OCI-M1 (cell line): ENCODE measurements at places on chromosomes 1 and 21.

- DNase-seq = no peak
Observed at GRCh38 chr1:16181887-16182719, 26.2 kb upstream of the EPHA2 start.

GRCh38 chr1:116916002-116916401, 6.3 kb downstream of the PTGFRN start:
- no peak for DNase-seq

DNA sequence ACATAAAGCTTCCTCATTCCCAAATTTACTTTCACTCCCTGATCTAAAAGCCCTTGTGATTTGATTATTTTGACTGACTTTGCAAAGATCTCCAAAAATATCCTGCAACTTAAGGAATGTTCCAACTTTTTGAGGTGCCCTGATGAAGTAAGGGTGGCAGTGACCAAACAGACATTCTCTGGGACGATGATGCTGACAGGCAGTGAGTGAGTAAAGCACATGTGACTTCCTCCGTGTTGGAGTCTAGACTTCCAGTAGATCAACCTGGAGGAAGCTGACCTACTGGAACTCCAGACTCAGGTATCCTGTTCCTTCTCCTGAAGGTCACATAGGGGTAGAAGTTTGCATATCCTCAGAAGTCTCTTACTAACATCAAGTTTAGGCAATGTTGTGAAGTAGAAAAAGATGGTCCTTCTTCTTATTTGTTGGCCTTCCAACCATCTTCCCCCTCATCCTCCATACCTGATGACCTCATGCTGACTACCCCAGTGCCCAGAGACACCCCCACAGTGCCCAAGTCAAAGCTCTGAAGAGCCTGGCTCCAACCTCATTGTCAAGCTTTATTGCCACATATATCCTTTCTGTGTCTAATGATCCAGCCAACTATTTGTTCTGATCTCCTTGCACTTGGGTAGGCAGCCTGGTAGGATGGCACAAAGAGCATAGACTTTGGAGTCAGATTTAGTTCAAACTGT, 16.0 kb downstream of the TNFSF4 start:
- DNase-seq = no peak

DNA sequence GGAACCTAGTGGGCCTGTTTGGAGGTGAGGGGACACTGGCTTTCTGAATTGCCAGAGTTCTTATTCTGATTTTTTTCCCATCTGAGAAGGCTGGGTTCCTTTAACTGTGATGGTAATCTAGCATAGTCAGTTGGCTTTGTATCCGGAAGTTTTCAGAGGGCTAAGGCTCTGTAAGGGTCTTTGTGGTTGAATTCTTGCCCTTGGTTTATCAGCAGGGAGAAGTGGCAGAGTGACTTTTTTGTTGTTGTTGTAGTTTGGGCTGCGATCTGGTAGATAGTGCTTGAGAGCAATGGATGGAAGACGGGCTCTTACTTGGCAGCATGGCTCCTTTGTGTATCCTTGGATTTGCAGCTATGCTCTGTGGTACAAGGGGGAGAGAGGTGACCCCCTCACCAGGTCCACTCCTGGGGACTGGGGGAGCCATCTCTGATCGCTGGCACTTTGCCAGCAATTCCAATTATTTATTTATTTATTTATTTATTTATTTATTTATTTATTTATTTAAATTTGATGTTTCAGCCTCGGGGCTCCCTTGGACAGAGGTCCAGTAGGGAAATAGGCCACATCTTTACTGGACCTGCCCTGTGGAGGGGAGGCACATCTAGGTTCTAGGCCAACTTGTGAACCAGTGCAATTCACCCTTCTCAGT, 18.5 kb downstream of the TCP10L start:
- no peak for DNase-seq

DNA sequence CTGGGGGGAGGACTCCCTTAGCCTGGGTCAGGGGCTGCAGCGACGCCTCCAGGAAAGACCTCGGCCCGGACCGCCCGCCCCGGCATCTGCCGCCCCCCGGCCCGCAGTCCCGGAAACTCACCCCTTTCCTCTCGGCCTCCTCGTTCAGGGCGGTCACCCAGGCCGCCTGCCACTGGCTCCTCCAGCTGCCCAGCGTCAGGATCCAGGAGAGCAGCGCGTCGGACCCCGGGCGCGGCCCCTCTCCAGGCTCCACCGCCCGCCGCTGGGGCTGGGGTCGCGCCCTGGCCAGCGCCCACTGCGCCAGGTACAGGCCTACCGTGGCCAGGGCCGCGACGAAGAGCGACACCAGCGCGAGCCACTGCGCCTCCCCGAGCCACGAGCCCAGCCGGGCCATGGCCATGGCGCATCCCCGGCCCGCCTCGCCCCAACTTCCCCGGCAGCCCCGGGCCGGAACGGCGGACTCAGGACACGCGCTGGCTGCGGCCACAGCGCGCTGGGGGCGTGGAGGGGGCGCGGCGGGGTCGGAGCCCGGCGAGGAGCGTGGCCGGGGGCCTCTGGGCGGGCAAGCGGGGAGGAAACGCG, 478 bp downstream of the C2CD2 start:
- DNase-seq = peak; percentile 59

- DNase-seq = peak; percentile 54
Observed at GRCh38 chr1:147598621-147599361, 57.5 kb downstream of the BCL9 start.

DNA sequence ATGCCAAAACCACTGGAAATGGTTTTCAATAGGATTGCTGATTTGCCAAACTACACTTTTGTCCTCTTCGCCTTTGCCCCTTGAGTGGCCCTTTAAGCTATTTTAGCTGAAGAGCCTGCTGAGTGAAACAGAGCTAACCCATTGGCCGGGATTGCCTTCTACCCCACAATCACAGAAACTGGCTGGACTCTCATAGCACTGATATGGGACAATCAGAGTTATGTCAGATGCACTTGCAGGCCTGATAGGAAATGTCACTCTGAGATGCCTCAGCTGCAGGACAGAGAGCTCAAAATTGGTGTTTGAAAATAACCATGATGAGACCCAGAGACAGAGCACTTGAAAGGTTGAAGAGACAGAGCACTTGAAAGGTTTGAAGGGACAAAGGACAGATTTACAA, 354.4 kb downstream of the BRINP2 start:
- DNase-seq = no peak

GRCh38 chr1:33330361-33330890, 9.5 kb upstream of the A3GALT2 start:
- DNase-seq = no peak

DNA sequence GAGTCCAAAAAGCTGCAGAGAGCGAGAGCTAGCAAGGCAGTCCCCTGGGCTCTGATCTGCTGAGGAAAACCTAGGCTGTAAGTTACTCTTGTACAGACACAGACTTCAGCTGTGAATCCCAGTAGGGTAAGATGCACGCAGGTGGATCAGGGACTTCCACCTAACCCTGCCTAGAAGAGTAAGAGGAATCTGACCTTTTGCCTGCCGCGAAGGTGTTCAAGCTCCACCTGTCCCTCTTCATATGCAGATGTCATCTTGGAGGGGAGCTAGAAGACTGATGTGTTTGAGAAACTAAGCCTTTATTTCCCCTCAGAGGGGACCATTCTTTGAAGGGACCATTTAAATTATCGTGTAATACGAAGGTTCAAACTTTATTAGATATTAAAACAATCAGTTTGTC, 108.6 kb upstream of the USP24 start:
- no peak for DNase-seq

DNA sequence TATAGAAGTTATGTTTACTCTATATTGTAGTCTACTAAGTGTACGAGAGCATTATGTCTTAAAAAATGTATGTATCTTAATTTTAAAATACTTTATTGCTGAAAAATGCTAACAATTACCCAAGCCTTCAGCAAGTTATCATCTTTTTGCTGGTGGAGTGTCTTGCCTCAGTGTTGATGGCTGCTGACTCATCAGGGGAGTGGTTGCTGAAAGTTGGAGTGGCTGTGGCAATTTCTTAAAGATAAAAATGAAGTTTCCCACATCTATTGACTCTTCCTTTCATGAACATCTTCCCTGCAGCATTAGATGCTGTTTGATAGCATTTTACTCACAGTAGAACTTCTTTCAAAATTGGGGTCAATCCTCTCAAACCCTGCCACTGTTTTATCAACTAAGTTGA, 95.8 kb downstream of the CDC7 start:
- peak; percentile 58 for DNase-seq

GRCh38 chr1:201022820-201023516, 546 bp downstream of the KIF21B start:
- no peak for DNase-seq

- no peak for DNase-seq
Observed at GRCh38 chr21:40057331-40057730, 190.1 kb downstream of the PCP4 start.

GRCh38 chr1:32232558-32233304, 10.5 kb downstream of the EIF3I start:
- DNase-seq = no peak

GRCh38 chr1:18246543-18246942, 138.9 kb downstream of the IGSF21 start:
- DNase-seq = peak; percentile 4

DNA sequence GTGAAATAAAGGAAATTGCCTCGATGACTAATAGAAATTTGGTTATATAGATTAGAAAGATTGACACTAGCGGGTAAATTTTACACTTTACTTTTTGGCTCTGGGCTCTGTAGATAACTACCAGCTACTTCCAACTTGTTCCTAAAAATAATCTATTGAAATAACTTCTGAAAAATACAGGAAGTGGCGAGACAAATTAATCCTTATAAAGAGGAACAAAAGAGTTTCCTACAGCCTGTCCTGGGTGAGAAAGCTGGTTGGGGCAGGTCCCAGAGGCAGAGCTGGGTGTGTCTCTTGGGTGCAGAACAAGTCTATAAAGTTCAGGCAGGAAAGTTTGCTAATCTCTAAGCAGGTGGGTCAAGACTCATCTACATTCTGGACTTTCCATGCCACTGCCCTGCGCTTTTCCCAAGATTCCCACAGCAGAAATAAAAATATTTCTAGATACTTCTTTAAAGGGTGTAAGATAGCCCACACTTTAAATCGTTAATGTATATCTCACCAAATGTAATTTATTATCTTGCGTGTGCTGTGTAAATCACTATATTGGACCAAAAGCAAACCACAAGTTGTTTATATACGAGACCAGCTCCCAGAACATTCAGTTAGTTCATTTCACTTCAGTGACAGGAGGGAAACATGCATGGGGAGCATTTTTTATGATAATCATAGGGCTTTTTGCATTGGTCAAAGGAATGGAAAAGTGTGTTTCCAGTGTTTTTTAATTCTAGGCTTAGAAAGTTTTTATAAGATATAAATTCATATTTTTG, 70.1 kb upstream of the NRIP1 start:
- DNase-seq = peak; percentile 80

DNA sequence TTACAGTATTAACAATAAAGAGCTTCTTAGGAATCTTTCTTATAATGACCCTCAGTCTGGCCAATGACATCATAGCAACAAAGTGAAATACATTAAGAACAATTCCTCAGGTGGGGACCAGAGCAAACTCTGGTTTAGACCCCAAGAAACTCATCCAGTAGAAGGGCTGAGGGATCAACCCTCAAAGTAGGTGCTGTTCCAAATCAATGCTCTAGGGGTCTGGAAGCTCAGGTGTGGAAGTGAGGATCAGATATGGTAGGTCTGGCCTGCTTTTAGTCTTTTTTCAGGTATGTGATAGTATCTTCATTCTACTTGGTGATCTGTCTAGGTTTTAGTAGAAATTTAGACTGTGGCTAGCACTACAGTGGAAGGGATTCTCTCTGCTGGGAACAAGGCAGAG, 291.7 kb downstream of the PDE4B start:
- no peak for DNase-seq

DNA sequence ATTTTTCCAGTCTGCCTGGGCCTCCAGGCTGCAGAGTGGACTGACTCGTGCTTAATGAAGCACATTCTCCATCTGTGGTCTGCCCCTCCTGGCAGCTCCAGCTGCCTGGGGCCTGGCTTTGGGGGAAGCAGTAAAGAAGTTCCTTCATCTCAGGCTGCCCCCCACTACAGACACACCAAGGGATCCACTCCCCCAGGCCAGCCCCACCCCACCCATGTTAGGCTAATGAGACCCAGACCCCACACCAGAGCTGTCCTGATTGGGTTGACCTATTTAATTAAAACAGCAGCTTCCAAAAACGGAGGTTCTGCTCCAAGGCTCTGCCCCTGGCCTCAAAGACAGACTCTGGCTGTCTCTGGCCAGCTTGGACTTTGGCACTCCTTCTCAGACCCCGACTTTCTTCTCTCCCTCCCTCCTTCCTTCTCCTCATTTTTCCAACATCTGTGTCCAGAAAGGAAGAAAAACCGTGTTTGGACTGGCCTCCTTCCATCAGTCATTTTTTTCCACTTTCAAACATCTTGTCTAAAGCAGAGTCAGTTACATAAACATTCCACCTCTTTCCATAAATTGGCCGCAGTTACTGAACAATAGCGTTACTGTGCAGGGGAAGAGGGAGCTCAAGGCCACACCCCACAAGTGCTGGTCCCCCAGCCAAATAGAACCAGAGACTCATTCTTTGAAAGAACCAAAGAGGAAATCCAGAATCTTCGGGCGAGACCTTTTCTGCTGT, 29.7 kb downstream of the SERTAD4 start:
- no peak for DNase-seq

DNA sequence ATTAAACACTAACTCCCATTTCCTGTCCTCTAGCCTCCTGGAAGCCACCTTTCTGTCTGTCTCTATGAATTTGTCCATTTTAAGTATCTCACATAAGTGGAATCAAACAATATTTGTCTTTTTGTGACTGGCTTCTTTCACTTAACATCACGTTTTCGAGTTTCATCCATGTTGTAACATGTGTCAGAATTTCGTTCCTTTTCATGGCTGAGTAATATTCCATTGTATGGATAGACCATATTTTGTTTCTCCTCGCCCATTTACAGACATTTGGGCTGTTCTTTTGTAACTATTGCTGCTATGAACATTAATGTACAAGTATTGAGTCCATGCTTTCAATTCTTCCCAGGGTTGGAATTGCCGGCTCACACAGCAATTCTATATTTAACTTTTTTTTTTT, 15.7 kb upstream of the H6PD start:
- no peak for DNase-seq

DNA sequence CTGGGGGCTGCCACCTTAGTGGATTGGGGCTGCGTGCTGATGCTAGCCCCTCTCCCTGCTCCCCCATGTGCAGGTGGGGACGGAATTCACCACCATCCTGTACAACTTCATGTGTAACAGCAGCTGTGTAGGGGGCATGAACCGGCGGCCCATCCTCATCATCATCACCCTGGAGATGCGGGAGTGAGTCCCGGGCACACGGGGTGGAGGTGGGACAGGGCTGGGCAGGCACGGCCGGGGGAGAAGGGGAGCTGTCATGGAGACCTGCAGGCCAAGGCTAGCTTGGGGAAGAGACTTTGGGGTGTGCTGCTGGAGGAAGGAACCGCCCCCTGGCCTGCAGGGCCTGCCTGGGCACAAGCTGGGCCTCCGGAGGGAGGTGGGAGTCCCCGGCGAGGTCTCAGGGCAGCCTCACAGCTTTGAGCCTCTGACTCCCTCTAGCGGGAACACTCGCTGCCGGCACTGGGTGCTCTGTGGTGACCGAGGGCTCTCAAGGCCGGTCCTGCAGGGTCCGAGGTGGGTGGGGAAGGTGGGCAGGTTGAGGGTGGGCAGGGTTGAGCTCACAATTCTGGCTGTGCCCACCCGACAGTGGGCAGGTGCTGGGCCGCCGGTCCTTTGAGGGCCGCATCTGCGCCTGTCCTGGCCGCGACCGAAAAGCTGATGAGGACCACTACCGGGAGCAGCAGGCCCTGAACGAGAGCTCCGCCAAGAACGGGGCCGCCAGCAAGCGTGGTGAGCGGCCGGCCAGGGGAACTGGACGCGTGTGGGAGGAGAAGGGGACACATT, 25.0 kb upstream of the CCDC27 start:
- DNase-seq = peak; percentile 15
